HCEC 1CT (cell line): ENCODE measurements at places on chromosomes 4 and X.

- DNase-seq = no peak
Observed at GRCh38 chr4:24798036-24798610, 2.8 kb downstream of the SOD3 start.

DNA sequence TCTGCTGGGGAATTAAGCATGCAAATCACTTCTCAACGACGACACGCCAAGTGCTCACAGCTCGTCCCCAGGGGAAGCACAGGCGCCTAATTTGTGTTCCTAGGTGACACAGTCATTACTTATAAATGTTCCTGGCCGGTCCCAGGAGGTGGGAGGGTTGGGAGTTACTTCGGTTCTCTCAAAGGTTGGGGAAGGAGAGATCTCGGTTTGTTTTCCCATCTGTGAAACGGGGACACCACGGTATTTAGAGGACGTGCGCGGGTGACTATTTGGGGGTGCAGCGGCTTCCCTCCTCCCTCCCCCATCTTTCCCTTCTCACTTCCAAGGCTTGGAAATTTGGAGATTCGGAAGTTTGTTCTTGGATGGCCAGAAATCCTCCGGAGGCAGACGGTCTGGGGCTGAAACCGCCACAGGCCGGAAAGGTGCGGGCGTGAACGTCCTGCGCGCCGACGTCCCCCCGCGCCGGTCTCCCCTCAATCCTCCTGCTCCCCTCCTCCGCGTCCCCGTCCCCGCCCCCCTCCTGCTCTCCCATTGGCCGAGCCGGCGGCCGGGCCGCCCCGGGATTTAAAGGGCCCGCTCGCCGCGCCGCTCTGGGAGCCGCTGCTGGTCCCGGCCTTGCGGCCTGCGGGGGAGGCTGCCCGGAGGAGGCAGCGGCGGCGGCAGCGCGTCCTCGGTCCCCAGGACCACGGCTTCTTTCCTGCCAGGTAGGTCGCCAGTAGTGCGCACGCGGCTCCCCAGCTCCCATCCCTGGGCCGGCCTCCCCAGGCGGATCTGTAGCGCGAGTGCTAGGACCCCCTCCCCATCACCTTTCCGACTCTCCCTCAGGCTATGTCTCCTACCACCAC, at the start of gene PORCN:
PORCN (plus strand) TSS at position 593 of the 845 bp plus-strand sequence. CDS start 829 bp downstream, outside the sequence.
- DNase-seq = peak; percentile 64

DNA sequence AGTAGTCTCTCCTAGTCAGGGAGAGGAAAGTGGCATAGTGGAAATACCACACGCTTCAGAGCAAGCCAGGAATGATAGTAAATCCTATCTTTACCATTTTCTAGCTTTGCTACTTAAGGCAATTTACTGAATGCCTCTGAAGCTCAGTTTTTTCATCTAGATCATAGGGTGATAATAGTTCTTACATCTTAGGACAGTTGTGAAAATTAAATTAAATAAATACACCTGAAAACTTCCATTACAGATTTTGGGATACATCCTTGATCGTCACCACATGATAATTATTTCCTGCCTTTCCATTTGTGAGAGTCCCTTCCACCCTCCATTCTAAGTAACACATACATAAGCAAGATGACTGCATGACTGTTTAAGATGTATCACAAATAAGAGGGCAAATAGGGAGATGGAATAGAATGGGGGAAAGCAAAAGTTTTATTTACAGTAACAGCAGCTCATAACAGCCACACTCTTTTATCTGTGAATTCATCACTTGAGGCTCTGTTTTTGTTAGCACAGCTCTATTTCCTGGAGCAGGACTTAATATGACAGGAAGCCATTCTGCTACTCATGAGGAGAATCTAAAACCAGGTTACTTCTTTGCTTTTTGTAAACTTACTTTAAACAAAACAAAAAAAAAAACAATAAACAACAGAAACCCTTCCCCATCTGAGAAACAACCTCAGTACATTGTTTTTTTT, 13.4 kb downstream of the P2RY10 start:
- DNase-seq = no peak

DNA sequence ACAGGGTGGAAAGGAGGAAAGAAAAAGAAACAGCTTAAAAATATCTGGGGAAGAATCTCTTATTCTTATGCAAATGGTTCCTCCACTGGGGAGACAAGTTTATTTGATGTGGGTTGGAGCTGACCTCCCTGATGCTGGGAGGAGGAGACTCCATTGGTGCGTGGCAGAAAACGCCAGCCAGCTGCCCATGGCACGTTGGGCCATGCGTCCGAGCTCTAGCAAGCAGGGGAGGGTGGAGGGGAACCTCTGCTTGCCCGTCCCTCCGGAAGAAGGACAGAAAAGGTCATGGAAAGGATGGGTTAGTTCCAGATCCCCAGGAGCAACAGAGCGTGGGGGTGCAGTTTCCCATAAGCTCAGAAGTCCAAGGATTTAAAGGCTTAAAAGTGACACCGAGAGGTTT, 210.4 kb downstream of the KLHL4 start:
- DNase-seq = no peak

GRCh38 chr4:153241970-153242838, 38.0 kb downstream of the TRIM2 start:
- DNase-seq = peak; percentile 28

- DNase-seq = no peak
Observed at GRCh38 chr4:118005883-118006282, 28.4 kb upstream of the NDST3 start.

DNA sequence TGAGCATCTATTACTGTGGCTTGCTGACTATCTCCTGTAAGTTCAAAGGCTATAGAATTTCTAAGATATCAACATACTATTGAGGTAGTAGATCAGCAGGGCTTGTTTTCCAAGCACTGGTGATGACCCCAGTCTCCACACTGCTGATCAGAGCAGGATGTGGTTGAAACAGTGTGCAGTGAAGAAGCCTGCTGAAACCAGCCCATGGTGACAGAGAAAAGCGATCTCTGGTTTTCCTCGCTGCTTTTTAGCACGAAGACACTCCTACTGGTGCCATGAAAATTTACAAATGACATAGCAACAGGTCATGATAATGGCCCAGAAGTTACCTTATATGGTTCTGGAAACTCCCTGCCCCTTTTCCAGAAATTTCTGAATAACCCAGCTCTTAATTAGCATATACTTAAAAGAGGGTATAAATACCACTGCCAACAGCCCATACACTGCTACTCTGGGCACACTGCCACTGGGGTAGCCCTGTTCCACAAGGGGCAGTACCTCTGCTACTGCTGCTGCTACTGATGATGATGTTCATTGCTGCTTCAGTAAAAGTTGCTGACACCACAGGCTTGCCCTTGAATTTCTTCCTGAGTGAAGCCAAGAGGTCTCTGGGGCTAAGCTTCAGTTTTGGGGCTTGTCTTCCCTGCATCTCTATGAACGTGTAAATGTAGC, 1689.5 kb upstream of the PCDH10 start:
- no peak for DNase-seq
